ENCODE measurements at places on chromosomes 13 and 19.

DNA sequence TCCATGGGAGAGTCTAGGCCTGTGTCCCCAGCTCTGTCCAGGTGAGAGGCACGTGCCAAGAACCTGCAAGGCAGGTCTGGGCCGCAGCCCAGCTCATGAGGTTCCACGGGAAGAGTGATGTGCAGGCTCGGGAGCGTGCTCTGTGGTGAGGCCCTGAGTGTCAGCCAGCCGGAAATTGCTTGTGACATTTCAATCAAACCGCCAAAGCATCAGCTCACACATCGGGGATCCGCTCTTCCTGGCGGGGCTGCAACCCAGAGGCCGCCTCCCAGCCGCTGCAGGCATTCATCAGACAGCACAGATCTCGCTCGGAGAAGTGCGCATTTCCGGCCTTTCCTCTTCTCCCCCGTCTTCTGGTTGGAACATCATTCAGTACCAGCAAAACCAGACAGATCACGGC lies 109.3 kb downstream of the KDM4B start:
- no peak for DNase-seq

- no peak for DNase-seq
These were observed 244.0 kb upstream of the RXFP2 start for GRCh38 chr13:31495336-31495735.

DNA sequence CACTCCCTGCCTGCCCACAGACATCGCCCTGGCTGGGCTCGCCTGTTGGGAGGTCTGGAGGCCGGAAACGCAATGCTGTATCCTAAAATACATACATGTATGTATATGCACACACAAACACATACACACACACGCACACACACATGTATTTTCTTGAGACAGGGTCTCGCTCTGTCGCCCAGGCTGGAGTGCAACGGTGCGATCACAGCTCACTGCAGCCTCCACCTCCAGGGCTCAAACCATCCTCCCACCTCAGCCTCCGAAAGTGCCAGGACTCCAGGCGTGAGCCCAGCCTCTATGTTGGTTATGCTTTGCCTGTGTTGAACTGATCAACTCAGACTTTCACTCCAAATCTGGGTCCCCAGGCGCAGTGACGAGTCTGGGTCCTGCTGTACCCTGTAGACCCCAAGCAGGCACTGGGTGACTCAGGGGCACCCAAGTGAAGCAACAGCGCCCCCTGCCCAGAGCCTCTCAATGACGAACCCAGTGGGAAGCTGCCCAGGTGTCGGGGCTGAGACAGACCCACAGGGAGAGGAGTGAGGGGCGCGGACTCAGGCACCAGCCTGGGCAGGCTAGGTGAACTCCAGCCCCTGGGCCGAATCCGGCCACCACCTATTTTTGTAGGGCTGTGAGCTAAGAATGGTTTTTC lies 27.4 kb upstream of the CACTIN start:
- no peak for DNase-seq

DNA sequence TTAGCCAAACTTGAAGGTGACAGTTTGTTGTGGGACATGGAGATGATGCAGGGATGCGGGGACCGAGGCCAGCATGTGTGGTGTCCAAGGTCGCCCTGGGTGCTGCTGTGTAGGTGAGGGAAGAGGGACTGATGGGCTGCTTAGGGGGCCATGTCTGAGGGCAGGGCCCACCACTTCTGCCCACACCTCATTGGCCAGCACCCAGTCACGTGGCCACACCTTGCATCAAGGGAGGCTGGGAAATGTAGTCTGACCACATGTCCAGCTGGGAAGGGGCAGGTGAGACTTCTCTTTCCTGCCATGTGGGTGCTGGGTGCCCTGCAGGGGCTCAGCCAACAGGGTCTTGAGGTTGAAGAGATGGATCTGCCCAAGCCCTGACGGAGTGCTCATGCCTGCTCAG lies 88.9 kb downstream of the KDM4B start:
- DNase-seq, result peak; percentile 48

Measured in mesendoderm (in vitro differentiated cells).